ENCODE measurements at places on chromosomes 4 and X. TPM values are rescaled to one million over a fixed set of nuclear protein-coding genes. Genes with fewer than 3 reads are reported as not detected.

SHOX gene
- total RNA-seq: not detected

ALG13 gene
- total RNA-seq: 51.0 TPM

MAGEB10 gene
- not detected for total RNA-seq

MXRA5 gene
- 2.8 TPM for total RNA-seq

PAGE2B gene
- total RNA-seq: 0.92 TPM

PRRG3 gene
- total RNA-seq: 5.1 TPM

GABRQ gene
- total RNA-seq: 8.6 TPM

GABRB1 gene
- 0.69 TPM for total RNA-seq

FRAS1 gene
- 78.1 TPM for total RNA-seq

Data from WTC11 (cell line).